ENCODE measurements at places on chromosomes 1 and 21. TPM values are rescaled to one million over a fixed set of nuclear protein-coding genes. Genes with fewer than 3 reads are reported as not detected.
A peak's percentile ranks its signal among the peaks of the same experiment; 100 is the strongest.

DNA sequence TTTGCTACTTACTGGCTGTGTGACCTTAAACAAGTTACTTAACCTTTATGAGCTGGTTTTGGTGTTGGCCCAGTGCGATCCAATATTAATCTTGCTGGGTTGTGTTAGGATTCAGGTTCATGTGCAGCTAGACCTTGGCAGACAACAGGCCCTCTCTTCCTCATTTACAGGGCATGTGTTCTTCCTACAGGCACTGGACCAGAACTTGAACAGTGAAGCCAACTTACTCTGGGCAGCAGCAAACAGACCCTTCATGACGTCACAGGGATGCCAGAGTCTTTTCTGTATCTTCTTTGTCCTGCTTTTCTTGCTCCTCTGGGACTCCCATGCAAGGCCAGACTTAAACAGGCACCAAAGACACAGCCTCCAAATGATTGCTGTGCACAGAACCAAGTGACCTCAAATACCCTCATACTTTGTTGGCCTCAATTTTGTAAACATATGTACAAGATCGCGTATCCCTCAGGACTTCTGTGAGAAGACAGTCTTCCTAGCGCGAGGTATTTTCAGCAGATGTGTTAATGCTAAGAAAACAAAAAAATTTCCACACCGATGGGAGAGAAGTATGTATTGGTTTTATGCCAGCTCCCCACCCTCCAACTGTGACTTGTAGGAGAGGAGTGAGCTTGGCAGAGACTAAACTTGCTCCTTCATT is 73.7 kb downstream of the URB2 start:
- no peaks in the 10 kb centered on the region for H3K4me1 ChIP-seq
- no peak overlapping the region for H3K4me3 ChIP-seq
- no peaks in the 10 kb centered on the region for H3K36me3 ChIP-seq

DNA sequence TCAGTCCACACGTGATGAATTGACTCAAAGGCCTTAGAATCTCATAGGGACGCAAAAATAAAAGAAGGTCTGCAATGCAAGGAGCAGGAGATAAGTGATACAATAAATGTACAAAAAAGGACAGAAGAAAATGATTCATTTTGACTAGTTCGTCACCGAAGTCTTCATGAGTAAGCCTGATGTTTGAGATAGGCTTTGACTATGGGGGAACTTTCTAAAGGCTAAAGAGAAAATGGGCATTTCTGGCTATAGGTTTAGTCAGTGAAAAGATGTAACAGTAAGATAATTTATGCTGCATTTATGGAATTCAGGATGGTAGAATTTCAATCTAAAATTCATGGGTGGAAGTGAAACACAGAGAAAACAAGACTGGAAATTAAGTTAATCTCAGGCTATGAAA is 163.0 kb downstream of the ADGRL4 start:
- no peaks in the 10 kb centered on the region for H3K27me3 ChIP-seq
- H3K36me3 ChIP-seq, result no peaks in the 10 kb centered on the region
- H3K4me1 ChIP-seq, result no peaks in the 10 kb centered on the region
- H3K4me3 ChIP-seq, result no peak overlapping the region
- DNase-seq, result no peak

DNA sequence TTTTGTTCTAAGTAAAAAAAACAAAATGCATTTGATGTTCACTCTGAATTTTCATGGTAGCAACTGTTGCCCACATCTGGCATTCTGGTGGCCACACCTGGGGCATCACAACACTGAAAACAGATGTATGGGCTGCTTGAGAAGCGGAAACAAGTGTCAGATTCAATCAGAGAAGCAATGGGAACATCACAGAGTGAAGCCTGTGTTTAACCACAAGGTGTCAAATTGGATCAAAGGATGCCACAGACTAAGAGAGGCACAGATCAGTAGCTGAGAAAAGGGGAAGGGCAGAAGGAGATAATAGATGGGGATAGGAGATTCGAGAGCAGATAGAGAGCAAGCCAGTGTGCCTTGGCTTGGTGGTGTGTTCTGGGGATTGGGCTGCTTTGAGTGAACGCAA is 49.8 kb upstream of the MTF2 start:
- H3K27me3 ChIP-seq, result peaks cover 11% of the 10 kb centered on the region
- no peak overlapping the region for H3K27ac ChIP-seq
- DNase-seq, result peak; percentile 48
- no peaks in the 10 kb centered on the region for H3K36me3 ChIP-seq

- no peaks in the 10 kb centered on the region for H3K36me3 ChIP-seq
- peaks cover 18% of the 10 kb centered on the region for H3K4me1 ChIP-seq
- no peak for DNase-seq
- no peak overlapping the region for H3K27ac ChIP-seq
- no peak overlapping the region for H3K4me3 ChIP-seq
- peaks cover 32% of the 10 kb centered on the region for H3K27me3 ChIP-seq
Measured at GRCh38 chr1:234531151-234531635, 52.2 kb upstream of the TARBP1 start.

DNA sequence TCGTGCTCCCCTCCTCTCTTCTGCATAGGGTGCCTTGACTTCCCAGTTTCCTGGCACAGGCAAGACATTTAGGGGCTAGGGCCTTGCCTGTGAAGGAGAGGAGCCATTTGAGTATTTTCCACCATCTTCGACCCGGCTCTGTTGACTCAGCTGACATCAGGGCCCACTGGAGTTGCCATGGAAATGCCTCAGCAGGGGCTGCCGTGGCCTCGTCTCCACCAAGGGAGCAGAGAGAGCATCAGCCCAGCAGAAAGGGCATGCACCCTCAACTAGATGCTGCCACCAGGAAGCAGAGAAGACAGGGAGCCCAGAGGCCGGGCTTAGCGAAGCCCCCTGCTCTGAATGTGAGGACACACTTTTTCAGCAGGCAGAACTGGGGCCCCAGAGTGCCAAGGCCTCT is 101.9 kb upstream of the ACTL8 start:
- H3K4me3 ChIP-seq, result no peak overlapping the region
- H3K36me3 ChIP-seq, result no peaks in the 10 kb centered on the region
- H3K4me1 ChIP-seq, result no peaks in the 10 kb centered on the region
- no peak for DNase-seq
- H3K27me3 ChIP-seq, result no peaks in the 10 kb centered on the region

GRCh38 chr1:8814865-8815264 is 2.6 kb downstream of the RERE start:
- peaks cover 44% of the 10 kb centered on the region for H3K4me1 ChIP-seq
- peak; percentile 36 for DNase-seq
- H3K4me3 ChIP-seq, result no peak overlapping the region
- peaks cover 2% of the 10 kb centered on the region for H3K36me3 ChIP-seq
- peaks cover 3% of the 10 kb centered on the region for H3K27me3 ChIP-seq

DNA sequence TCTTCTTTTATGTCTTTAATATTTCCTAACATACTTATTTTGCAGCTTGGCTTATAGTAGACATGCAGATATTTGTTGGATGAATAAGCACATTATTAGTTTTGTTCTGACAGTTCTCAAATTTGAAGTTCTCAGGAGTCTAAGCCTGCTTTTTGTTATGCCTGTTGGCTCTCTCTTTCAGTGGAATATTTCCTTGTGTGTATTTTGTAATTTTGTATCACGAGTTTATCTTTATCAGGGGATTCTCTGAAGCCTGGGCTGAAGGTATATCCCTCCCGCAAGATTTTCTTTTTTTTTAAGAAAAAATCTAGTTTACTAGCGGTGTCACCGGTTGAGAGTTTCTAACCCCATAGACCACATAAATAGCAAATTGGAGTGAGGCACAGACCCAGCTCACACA is 105.9 kb downstream of the RGL1 start:
- no peak overlapping the region for H3K4me3 ChIP-seq
- no peak overlapping the region for H3K27ac ChIP-seq
- H3K27me3 ChIP-seq, result peaks cover 3% of the 10 kb centered on the region
- no peak for DNase-seq
- H3K36me3 ChIP-seq, result peaks cover 18% of the 10 kb centered on the region

DNA sequence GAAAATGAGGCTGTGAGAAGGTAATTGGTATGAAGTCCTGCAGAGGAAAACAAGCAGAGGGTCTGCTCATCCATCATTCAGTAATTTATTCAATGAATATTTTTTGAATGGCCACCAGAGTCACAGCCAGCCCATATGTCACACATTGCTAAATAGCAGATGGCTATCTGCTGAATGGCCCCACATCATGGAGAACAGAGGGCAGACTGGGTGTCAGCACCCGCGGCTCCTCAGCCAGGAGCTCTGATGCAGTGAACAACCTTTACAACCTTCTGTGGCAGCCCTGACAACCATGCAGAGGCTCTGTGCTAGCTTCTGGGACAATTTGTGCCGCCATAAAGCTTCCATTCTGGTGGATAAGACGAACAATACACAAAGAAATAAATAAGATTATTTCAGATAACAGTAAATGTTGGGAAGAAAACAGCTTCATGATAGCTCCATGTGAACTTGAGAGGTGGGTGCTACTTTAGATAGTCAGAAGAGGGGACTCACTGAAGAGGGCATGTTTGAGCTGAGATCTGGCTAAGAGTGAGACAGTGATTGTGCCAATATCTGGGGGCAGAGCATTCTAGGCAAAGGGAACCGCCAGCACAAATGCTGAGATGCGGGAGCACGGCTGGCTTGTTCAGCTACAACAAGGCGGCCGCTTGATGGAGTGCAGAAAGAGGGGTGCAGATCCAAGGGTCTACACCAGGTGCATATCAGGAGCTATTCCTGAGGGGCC is 2.8 kb upstream of the C1orf210 start:
- no peak overlapping the region for H3K27ac ChIP-seq
- H3K27me3 ChIP-seq, result peaks cover 10% of the 10 kb centered on the region
- no peak overlapping the region for H3K4me3 ChIP-seq
- DNase-seq, result no peak

- H3K4me3 ChIP-seq, result no peak overlapping the region
- no peaks in the 10 kb centered on the region for H3K27me3 ChIP-seq
- no peak overlapping the region for H3K27ac ChIP-seq
Measured at GRCh38 chr1:241857131-241857530, 9.1 kb downstream of the EXO1 start.

DNA sequence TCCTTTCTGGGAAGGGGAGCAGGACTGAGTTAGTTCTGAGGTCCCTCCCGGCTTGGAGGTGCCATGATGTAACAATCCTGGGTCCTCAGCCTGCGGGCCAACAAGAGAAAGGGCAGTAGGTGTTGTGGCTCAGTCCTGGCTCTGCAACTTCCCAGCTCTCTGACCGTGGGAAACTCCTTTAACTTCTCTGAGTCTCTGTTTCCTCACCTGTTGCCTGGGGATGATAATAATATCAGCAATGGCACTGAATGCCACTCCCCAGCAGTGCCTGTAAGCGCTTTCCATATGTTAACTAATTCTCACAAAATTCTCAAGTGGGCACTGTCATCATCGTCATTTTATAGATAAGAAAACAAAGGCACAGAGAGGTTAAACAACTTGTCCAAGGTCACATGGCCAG is 2.3 kb downstream of the PADI3 start:
- no peaks in the 10 kb centered on the region for H3K36me3 ChIP-seq
- no peak overlapping the region for H3K27ac ChIP-seq
- no peak for DNase-seq
- no peak overlapping the region for H3K4me3 ChIP-seq
- H3K27me3 ChIP-seq, result peaks cover 19% of the 10 kb centered on the region

DNA sequence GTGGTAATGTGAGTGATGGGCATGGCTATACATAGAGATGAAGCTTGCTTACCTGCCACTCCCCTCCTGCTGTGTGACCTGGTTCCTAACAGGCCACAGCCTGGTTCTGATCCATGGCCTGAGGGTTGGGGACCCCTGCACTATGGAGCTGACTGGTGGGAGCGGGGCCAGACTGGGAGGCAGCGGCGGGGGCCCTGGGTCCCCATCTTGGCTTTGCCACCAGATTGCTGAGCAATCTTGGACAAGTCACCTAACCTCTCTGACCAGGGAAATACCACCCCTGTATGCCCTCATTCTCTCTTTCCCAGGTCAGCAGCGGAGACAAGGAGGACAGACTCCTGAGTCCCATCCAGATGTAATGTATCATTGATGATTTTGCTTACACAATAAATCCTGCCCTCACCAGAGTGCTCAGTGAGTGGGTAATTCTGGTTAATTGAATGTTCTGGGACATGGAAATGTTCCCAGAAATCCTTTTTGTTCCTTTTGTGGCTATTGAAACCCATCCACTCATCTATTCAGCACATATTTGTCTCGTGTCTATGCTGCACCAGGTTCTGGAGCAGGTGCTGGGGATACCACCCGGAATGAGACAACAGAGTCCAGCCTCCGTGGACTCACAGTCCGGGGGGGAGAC is 4.1 kb upstream of the ARHGEF10L start:
- no peak overlapping the region for H3K27ac ChIP-seq
- H3K4me1 ChIP-seq, result no peaks in the 10 kb centered on the region
- no peaks in the 10 kb centered on the region for H3K36me3 ChIP-seq
- no peak for DNase-seq

GRCh38 chr1:31959521-31960340 is 21.6 kb upstream of the PTP4A2 start:
- H3K27ac ChIP-seq, result peak overlapping the region; percentile 58
- DNase-seq, result no peak

DNA sequence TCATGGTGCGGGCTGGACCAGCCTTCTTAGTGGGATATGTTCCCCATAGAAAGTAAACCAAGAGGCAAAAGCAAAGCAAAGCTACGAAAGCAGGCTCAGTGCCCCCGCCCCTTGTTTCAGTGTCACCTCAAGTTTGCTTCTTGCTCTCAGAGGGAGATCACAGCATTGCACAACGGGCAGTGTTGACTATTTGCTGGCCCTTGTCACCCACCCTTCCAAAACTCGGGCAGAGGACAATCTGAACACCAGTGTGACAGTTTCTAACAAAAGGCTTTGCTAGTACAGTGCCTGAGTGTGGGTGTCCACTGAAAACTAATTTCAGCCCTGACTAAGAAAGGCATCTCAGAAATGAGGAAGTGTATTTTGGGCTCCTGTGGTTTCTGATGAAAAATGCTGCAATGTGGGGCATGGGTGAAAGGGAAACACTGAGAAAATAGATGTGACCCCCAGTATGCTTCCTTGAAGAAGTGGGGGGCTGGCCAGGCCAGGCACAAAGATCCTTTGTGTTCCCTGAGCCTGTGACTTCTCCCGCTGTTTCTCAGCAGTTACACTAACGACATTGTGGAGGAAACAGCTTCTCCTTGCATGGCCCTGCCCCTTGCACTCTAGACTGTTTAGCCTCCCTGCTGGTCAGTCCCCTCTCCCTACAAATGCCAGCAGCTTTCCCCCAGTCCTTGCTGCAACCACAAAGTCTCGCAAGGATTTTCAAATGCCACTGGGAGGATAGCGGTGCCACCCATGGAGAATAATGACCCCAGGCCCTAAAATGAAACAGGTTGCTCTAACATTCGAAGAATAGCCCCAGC is 33.3 kb upstream of the KCNE1 start:
- H3K27me3 ChIP-seq, result no peaks in the 10 kb centered on the region
- H3K4me3 ChIP-seq, result no peak overlapping the region
- H3K36me3 ChIP-seq, result no peaks in the 10 kb centered on the region
- peaks cover 17% of the 10 kb centered on the region for H3K4me1 ChIP-seq
- DNase-seq, result no peak

DNA sequence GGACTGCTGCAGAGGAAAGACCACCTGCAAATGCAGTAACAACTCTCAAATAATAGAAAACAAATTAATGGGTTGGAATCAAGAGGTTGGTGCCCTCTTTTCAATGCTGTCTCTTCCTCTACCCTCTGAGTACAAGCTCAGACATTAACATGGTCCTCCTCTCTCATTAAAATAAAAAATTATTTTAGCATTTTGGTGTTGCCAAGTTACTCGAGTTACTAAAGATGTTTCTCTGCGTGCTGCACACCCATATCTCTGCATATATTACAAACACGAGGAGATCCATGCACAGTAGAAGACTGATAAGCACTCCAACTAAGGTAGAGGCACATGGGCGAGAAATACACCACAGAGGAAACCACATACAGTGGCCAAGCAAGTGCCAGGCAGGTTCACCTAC is 21.5 kb downstream of the SIPA1L2 start:
- no peaks in the 10 kb centered on the region for H3K4me1 ChIP-seq
- no peak for DNase-seq
- H3K27me3 ChIP-seq, result no peaks in the 10 kb centered on the region
- H3K4me3 ChIP-seq, result no peak overlapping the region
- H3K36me3 ChIP-seq, result no peaks in the 10 kb centered on the region
- H3K27ac ChIP-seq, result no peak overlapping the region

The GBP4 gene
- 78.6 TPM for total RNA-seq

The FAM78B gene
- 0.82 TPM for total RNA-seq

The UQCRHL gene
- 1.8 TPM for total RNA-seq
